ENCODE measurements at places on chromosomes 7 and 10. TPM values are rescaled to one million over a fixed set of nuclear protein-coding genes. Genes with fewer than 3 reads are reported as not detected.

Gene PTPRZ1
- 13.2 TPM for total RNA-seq

Gene ADAMTS14
- total RNA-seq, result under 0.01 TPM

Gene PDIA4
- 47.4 TPM for total RNA-seq

Gene MRC1
- total RNA-seq, result 51.0 TPM

GRCh38 chr7:7641129-7641663, 644 bp downstream of the UMAD1 start:
- DNase-seq, result no peak
- peaks cover 22% of the 10 kb centered on the region for H3K4me1 ChIP-seq
- no peaks in the 10 kb centered on the region for H3K36me3 ChIP-seq
- H3K4me3 ChIP-seq, result peak overlapping the region; percentile 68

DNA sequence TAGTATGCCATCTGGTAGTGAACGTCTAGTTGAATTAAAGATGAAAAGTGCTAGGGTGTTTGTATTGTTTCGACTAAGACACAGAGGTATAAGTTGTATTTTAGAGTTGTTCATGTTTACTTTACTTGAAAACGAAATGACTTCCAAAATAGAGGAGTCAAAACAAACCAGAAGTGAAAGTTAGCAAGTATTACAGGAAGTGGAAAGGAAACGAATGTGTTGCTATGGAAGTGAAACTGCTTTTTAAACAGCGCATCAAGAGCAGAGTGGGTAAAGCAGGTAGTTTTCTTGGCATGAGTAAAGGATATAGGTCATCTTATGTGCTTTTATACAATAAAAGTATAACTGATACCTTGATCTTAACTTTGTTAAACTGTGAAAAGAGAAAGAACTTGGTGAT, 20.0 kb upstream of the GALNTL5 start:
- H3K27me3 ChIP-seq, result no peaks in the 10 kb centered on the region
- H3K27ac ChIP-seq, result peak overlapping the region; percentile 24
- no peak for DNase-seq
- no peak overlapping the region for H3K4me3 ChIP-seq

GRCh38 chr7:54112567-54112966, 429.6 kb upstream of the VSTM2A start:
- H3K4me1 ChIP-seq, result no peaks in the 10 kb centered on the region
- no peak overlapping the region for H3K4me3 ChIP-seq

DNA sequence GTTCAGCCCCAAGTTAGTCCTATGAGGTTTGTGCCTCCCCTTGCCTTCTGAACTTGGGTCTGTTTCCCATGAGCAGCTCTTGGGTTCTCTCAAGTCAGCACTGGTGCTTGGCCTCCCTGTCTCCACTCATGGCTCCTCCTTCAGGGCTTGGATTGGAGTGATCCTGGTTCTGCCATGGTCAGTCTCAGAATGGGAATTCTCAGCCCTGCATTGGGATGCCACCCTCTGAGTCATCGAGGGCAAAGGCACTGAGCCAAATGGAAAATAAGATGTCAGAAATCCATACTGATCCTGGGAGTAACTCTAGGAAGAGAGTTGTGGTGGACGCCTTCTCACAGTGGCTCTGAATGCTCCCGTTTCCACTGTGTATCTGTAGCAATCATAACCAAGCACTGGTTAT, 233.4 kb upstream of the HABP2 start:
- no peak overlapping the region for H3K27ac ChIP-seq
- H3K4me1 ChIP-seq, result no peaks in the 10 kb centered on the region
- no peak overlapping the region for H3K4me3 ChIP-seq
- no peak for DNase-seq
- H3K27me3 ChIP-seq, result no peaks in the 10 kb centered on the region

DNA sequence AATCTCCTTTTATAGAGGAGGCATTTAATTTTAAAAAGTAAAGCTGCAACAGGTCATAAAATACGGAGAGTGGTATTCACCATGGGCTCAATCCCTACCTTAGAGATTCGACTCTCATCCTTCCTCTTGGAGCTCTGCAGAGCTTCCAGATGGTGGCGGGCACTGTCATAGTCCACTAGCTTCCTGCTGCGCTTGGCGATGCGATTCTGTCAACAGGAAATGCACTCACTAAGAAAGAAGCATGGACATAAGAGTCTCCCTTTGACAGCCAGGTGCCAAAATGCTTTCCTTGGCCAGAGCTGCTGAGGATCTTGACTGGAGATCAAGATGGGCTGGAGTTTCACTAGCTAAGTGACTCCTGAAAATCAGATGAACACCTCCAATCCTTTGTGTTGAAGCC, 154.4 kb downstream of the AMPH start:
- no peak overlapping the region for H3K4me3 ChIP-seq
- H3K27ac ChIP-seq, result no peak overlapping the region
- DNase-seq, result no peak
- H3K4me1 ChIP-seq, result no peaks in the 10 kb centered on the region
- no peaks in the 10 kb centered on the region for H3K27me3 ChIP-seq
- no peaks in the 10 kb centered on the region for H3K36me3 ChIP-seq

GRCh38 chr10:44259090-44259874, 125.6 kb downstream of the CXCL12 start:
- H3K4me3 ChIP-seq, result no peak overlapping the region
- H3K27me3 ChIP-seq, result no peaks in the 10 kb centered on the region
- no peaks in the 10 kb centered on the region for H3K36me3 ChIP-seq

- H3K27ac ChIP-seq, result no peak overlapping the region
- DNase-seq, result peak; percentile 94
- H3K4me3 ChIP-seq, result no peak overlapping the region
- H3K4me1 ChIP-seq, result peaks cover 35% of the 10 kb centered on the region
- no peaks in the 10 kb centered on the region for H3K36me3 ChIP-seq
Measured at GRCh38 chr7:153567426-153567825, 484.8 kb upstream of the DPP6 start.

GRCh38 chr10:116538456-116538855, 7.3 kb upstream of the PNLIP start:
- no peak for DNase-seq
- no peak overlapping the region for H3K27ac ChIP-seq
- no peak overlapping the region for H3K4me3 ChIP-seq
- H3K4me1 ChIP-seq, result no peaks in the 10 kb centered on the region

DNA sequence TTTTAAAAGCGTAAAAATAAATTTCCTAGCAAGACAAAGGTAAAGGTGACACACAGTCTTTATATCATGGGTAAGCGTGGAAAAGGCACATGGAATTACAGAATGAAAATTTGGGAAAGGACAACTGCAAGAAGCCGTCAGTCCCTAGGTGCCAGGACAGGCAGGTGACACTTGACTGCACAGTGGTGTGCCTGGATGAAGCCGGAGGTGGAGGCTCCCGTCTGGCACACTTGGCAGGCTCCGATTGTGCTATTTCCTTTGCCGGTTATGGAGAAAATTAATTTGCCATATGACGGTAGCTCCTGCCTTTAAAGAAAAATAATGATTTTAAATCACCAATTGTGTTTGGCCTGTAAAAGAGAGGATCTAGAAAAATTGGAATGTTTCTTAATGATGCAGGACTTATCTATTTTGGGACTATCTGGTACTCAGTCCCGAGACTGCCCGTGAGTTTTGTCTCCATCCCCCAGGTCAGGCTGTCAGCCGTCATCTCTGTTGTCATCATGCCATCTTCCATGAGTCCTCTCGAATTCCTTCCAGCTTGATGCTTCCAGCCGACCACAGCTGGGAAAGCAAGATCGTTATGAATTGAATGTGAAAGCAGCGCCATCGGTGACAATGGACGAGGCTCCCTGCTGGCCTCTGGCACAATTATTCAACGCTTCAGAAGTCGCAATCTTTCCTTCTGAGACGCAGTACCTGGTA, 56.2 kb upstream of the MGMT start:
- H3K4me3 ChIP-seq, result no peak overlapping the region
- H3K36me3 ChIP-seq, result no peaks in the 10 kb centered on the region
- H3K27ac ChIP-seq, result no peak overlapping the region
- no peak for DNase-seq

DNA sequence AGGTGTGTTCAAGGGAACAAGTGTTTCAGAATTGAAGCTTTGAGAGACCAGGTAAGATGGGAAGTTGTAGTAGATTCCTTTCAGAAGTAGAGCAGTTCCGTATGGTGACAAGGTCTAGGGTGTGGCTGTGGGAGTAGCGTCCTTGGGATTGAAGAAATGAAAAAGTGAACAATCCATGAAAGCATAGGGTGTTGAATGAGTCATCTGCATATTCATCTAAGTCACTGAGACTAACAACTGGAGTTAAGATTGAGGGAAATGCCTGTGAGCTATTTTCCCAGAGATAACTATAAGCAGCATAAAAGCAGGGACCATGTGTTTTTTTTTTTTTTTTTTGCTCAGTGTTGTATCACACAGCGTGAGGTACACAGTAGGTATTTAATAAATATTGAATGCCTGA, 134.8 kb downstream of the PHTF2 start:
- H3K27me3 ChIP-seq, result no peaks in the 10 kb centered on the region
- H3K4me3 ChIP-seq, result no peak overlapping the region
- no peaks in the 10 kb centered on the region for H3K36me3 ChIP-seq

GRCh38 chr7:137923380-137923779, 76.6 kb upstream of the DGKI start:
- no peak overlapping the region for H3K4me3 ChIP-seq
- no peak for DNase-seq
- H3K27me3 ChIP-seq, result no peaks in the 10 kb centered on the region
- H3K4me1 ChIP-seq, result no peaks in the 10 kb centered on the region

DNA sequence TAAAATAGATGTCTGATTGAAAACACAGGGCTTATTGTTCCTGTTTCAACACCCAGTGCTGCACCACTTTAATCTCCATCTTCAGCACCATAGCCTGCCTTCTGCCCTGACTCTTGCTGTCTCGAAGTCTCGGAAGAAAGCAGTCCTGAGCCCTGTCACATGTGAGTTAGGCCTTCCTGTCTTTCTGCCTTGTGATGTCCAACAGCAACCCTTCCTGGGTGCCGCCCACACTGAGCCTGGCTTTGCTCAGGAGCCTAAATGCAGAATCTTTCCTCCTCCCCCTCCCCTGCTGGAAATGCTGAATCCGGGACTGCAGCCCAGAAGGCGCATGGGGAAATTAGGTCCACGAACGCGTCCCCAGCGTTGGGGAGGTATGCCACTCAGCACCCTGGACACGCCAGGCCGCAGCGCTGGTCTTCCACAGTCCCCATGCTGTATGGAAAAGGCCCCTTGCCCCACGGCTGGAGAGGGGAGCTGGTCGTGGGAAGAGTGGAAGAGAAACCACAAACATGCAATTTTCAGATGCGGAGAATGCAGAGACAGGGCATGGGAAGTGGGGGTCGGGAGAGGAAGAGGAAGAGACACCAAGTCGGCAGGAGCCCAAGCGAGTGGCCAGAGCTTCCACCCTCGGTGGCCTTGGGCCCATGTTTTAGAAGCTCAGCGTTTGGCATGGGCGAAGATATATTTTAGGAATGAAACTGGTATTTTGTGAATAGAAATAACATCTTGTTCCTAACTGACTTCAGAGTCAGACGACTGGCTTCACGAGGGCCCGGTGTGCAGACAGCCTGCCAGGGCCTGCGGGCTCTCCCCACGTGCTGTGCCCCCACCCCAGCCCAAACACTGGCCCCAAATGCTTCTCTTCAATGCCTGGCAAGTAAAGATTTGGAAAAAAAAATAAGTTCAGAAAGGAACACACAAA, 656.1 kb upstream of the FOXK1 start:
- peaks cover 20% of the 10 kb centered on the region for H3K4me1 ChIP-seq
- no peak overlapping the region for H3K4me3 ChIP-seq
- no peak overlapping the region for H3K27ac ChIP-seq
- H3K36me3 ChIP-seq, result no peaks in the 10 kb centered on the region
- no peaks in the 10 kb centered on the region for H3K27me3 ChIP-seq
- DNase-seq, result peak; percentile 74

DNA sequence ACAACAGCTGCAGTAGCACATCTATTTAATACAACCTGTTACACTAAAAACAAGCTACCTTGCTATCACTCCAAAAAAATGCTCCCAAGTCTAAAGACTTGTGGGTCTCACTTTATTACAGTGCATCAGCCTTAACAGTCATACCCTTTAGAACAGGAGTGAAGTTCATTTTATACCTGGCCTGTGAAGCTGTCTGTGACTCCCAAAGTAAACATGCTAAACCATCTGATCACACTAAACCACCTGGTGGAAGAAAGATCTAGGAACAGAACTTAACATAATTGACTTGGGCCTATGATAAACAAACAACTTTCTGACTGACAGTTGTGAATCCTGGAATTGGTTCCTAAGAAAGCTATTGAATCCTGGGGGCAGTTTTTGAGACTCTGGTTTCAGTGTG, 80.9 kb upstream of the ATP6V0A4 start:
- no peak overlapping the region for H3K4me3 ChIP-seq
- no peak for DNase-seq
- H3K36me3 ChIP-seq, result no peaks in the 10 kb centered on the region

DNA sequence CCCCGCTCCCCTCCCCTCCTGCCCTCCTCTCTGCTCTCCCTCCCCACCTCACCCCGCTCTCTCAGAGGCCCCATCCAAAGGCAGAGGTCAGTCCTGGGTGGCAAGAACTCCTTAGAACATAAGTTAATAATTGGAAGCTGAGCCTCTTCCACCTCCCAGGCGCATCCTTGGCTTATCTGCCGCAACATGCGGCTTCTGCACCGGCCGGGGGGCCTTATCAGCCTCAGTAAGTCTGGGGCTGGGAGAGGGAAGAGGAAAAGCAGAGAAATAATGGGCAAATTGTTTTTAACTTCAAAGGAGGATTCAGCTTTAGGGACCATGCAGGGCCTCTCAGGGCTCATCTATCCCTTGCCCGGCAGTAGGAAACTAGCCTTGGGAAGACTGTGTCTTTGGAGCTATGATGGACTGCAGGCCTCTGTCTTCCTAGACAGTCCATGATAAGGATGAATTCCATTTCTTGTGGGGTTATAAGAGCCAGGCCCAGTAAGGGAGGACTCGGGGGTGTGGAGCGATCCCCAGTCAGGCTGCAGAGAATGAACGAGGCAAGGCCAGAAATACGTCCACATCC, 411.6 kb downstream of the PLXNA4 start:
- no peak overlapping the region for H3K4me3 ChIP-seq
- H3K27ac ChIP-seq, result no peak overlapping the region
- DNase-seq, result no peak
- no peaks in the 10 kb centered on the region for H3K27me3 ChIP-seq
- H3K36me3 ChIP-seq, result no peaks in the 10 kb centered on the region

- H3K4me1 ChIP-seq, result no peaks in the 10 kb centered on the region
- DNase-seq, result no peak
- no peaks in the 10 kb centered on the region for H3K27me3 ChIP-seq
Measured at GRCh38 chr10:61071580-61071979, 127.6 kb upstream of the RHOBTB1 start.

GRCh38 chr7:80876894-80877414, 41.9 kb downstream of the SEMA3C start:
- no peak for DNase-seq
- no peak overlapping the region for H3K4me3 ChIP-seq
- peak overlapping the region; percentile 18 for H3K27ac ChIP-seq
- no peaks in the 10 kb centered on the region for H3K27me3 ChIP-seq
- H3K4me1 ChIP-seq, result peaks cover 13% of the 10 kb centered on the region
- no peaks in the 10 kb centered on the region for H3K36me3 ChIP-seq

DNA sequence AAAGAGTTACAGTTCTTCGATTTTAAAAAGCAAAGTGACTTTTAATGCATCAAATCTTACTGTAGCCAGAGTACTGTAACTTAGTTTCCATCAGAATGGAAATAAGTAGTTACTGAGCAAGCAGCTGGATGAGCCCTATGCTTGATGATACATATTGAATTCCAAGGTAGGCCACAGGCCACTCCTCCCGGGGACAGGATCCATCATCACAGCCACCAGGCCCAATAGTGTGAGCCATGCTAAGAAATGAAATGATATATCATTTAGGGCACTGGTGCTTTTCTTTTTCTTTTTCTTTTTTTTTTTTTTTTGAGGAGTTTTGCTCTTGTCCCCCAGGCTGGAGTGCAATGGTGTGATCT, 42.9 kb upstream of the TOMM7 start:
- no peak overlapping the region for H3K4me3 ChIP-seq
- no peaks in the 10 kb centered on the region for H3K27me3 ChIP-seq
- peaks cover 14% of the 10 kb centered on the region for H3K4me1 ChIP-seq
- no peak for DNase-seq
